ENCODE measurements at places on chromosomes 3 and 15.

DNA sequence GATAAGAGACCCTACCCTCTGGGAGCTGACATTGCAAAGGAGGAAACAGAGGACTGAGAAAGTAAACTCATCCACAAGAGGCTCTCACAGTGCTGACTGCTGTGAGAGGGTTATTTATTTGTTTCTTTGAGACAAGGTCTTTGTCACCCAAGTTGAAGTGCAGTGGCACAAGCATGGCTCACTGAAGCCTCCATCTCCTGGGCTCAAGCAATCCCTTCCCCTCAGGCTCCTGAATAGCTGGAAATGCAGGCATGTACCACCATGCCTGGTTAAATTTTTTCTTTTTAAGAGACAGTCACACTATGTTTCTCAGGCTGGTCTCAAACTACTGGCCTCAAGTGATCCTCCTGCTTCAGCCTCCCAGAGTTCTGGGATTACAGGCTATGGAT lies 52.8 kb downstream of the FBLN2 start:
- DNase-seq: no peak

DNA sequence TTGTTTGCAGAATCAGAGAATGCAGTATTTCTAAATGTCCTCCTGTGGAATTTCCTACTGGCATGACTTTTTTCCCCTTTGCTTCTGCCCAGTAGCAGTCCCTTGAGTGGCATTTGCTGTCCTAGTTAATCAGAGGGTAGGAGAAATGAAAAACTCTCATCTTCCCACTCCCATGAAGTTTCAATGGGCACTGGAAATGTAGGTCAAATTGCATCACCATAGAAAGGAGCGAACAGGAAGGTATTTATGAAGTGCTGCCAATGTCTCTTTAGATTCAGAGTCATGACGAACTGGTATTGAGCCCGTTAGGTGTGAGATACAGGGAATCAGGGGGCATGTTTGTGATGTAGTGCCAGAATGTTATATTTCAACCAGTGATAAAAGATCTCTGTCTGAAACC lies 23.2 kb downstream of the ATXN7 start:
- DNase-seq: no peak

DNA sequence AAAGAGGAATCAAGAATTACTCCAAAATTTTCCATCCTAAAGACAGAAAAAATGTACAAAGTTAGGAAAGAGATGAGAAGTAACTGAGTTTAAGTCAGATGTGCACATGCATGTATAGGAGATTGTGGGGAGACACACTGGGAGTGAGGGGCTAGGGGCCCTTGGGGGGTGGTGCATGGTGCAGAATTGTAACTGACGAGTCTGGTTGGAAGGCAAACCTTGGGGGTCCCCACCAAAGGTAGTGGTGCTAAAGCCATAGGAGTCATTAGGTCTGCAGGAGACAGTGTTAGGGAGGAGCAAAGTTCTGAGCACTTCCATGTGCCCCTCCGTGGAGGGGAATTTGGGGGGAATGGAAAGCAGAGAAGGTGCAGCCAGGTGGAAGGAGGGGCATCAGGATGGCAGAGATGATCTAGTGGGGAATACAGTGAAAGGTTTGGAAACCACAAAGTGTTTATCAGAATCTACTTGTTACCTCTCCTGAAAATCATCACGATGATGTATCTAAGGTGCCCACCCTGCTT lies 37.5 kb upstream of the EPHB1 start:
- DNase-seq: no peak

DNA sequence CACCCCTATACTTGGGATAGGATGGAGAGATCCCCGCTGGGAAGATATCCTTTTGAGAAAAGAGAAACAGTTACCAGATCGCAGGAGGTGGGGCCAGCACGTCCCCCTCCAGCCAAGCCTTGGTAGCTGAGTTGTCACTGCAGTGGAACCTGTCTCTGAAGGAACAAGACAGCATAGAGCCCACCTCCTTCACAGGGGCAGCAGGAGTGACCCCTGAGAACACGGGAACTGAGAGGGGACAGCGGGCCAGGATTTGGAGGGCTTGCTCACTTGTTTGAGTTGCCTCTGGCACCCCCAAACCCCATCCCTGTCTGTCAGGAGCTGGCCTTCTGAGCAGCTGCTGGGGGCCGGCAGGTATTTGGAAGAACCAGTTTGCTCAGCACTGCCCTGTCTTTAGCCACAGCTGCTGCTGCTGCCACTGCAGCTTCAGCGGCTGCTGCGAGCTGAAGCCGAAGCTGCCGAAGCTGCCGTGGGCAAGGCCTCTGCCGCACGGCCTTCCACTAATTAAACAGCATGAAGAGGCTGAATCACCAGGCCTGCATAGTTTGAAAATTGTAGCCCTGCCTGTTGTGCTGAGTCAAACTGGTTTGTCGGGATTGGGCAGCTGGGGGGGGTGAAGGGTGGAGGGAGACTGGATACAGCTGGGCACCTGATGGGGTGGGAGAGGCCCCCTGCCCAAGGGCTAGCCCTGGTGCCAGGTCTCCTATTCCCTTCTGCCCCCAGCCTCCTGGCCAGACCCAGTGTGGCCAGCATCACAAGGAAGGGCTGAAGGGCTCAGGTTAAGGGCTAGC lies 4.0 kb downstream of the EPHB3 start:
- DNase-seq: no peak

GRCh38 chr15:63801171-63801570 lies 32.6 kb downstream of the HERC1 start:
- DNase-seq: no peak

- no peak for DNase-seq
Observed at GRCh38 chr15:88612186-88612796, 8.8 kb upstream of the AEN start.

DNA sequence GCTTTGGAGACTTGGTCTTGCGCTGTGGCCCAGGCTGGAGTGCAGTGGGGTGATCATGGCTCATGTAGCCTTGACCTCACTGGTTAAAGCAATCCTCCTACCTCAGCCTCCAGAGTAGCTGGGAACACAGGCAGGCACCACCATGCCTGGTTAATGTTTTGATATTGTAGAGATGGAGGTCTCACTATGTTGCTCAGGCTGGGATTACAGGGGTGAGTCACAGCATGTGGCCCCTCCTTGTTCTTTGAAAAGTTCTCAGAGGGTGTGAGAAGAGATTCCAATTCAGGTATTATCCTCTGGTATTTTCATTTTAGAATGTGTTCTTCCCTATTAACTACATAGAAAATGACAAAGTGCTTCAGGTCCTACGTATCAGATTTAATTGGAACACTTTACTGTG lies 51.9 kb upstream of the RPL32 start:
- DNase-seq: no peak

GRCh38 chr15:41333026-41333562 lies 413 bp downstream of the NUSAP1 start:
- DNase-seq: no peak

- DNase-seq: no peak
Observed at GRCh38 chr3:50605901-50606326, 5.7 kb downstream of the CISH start.

DNA sequence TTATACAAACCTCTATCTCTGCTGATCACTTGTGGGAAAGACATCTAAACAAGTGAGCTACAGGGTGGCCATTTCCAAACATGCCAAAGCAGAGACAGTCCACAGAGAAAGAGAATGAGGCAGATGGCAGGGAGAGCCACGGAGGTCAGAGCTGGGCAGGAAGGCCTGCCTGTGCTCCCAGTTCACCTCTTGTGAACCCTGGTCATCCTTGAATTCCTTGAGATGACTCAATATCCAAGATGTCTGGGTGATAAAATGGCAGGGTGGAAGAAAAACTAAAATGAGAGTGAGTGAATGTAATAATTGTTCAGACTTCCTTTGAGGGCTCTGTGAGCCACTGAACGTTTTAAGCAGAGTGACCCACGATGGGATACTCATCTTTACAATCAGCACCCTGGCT lies 104.8 kb downstream of the PLCH1 start:
- no peak for DNase-seq

DNA sequence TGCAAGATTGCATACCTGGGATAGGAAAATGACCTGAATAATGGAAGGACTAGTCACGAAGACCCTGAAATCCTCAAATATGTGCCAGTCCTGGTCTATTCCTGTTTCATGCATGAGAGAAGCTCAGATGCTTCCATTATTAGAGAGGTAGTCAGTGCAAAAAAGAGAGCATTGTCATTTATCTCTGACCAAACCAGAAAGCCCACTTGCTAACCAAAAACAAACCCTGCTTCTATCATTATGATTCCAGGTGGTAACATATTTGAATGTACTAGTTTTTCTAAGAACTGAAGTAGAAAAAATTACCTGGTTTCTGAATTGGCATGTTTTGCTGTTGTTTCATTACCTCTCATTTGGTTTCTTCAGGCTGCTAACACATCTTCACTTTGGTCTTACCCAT lies 160.8 kb upstream of the MANF start:
- DNase-seq: no peak

DNA sequence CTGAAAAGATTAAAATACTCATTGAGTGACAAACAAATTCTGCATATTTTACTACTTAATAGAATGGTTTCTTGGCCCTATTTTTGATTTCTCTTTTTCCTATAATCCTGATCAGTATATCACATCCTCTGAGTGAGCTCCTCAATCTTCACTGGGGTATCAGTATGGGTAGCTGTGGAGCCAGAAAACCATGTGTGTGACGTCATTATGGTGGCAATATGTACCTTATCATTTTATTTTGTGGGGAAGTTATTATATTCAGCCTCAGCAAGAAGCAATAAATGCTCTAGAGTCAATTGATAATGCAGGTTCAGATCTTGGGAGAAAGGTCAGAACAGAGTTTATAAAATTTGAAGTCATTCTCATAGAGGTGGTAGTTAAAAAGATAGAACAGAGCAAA lies 1135.7 kb upstream of the CADM2 start:
- no peak for DNase-seq

GRCh38 chr3:123386477-123387040 lies 62.3 kb downstream of the ADCY5 start:
- DNase-seq: no peak

- no peak for DNase-seq
Observed at GRCh38 chr3:36815375-36815774, 51.0 kb upstream of the DCLK3 start.

- no peak for DNase-seq
Observed at GRCh38 chr15:80998251-80998650, 2.5 kb upstream of the TLNRD1 start.

DNA sequence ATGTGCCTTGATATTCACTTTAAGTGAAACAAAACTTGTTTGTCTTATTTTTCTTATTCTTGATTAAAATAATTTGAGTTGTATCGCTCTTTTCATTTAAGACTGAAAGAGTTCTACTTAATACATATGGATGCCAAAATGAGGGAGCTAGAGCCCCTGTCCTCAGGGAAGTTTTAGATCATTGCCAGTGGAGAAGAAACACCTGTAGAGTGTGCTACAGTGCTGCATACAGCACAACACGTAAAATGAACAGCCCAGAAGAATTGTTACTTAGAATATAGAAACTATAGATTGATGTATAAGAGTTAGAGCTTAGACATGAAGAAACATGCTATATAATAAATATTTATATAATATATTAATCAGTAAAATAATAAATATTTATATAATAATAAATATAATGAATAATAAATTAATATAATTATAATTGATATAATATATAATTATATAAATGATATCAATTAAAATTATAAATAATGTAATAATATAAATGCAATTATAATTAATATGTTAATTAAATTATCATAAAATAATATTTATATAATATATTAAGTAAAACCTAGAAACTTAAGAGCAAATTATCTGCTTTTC lies 1234.7 kb downstream of the ROBO2 start:
- no peak for DNase-seq

DNA sequence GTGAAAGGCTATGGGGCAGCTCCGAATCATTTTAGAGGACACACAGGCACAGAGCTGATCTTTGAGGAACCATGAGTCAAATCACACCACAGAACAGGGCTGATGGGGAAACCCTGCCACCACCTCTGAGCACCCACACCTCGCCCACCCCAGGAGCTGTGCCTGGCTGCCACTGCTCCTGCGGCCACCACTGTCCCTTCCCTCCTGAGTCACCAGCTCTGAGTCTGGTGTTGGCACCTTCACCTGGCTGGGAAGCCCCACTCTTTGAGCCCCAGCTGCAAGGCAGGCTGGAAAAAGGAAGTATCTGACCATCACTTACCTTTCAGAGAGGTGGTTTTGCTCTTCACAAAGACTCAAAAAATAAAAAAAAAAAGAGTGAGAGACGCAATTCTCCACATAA lies 63.6 kb upstream of the MEF2A start:
- peak; percentile 46 for DNase-seq

- no peak for DNase-seq
Observed at GRCh38 chr15:61857169-61857829, 202.9 kb downstream of the VPS13C start.

GRCh38 chr15:60643555-60643954 lies 164.6 kb upstream of the ICE2 start:
- DNase-seq: no peak

GRCh38 chr15:25175789-25176615 lies 221.2 kb downstream of the SNRPN start:
- DNase-seq: no peak

DNA sequence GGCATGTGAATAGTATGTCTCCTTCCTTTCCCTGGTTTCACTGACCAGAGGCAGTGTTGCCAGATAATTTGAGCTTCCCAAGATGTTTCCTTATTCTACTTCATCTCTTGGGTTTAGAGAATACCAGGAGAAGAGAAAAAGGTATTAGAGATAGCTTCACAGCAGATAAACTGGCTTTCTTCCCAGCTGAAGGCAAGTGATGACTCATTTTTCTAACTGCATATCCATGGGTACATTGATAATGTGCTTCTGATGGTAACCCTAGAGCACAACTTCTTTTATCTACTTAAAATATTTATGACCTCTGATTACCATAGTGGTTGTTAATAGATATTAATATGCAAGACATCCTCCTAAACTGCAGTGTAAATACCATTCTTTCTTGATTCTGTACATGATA lies 34.6 kb upstream of the CMTM8 start:
- DNase-seq: no peak

GRCh38 chr3:116963802-116964201 lies 254.2 kb downstream of the TUSC7 start:
- no peak for DNase-seq

- no peak for DNase-seq
Observed at GRCh38 chr3:8499181-8499611, 2.4 kb upstream of the LMCD1 start.

GRCh38 chr3:146093896-146094295 lies 67.1 kb downstream of the PLOD2 start:
- no peak for DNase-seq

GRCh38 chr3:108099244-108099643 lies 8.4 kb upstream of the CD47 start:
- DNase-seq: no peak

- DNase-seq: no peak
Observed at GRCh38 chr3:25473246-25473645, 45.2 kb downstream of the RARB start.

GRCh38 chr3:66047311-66048050 lies 8.8 kb upstream of the MAGI1 start:
- DNase-seq: no peak

GRCh38 chr3:47384425-47384824 lies 3.6 kb downstream of the PTPN23 start:
- no peak for DNase-seq

DNA sequence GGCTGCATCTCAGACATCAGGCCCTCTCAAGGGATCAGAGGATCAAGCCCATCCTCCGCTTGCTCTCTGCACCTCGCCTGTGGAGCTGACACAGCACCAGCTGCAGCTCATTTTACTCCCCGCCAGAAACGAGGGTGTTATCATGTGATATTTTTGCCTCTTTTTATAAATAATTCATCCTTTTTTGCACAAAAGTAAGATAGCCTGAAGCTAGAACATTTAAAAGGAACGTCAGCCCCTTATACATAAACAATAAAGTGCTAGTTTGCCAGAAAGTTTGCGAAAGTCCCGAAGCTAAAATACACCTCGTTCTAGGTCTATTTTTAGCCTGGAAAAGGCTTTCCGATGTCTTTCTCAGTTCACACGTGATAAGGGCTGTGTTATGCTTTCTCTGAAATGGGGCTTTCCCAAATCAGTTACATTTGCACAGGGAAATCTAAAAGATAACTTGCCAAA lies 9.6 kb upstream of the FAM174B start:
- no peak for DNase-seq
